Activated CD4-positive, alpha-beta T cell treated with anti-CD3 and anti-CD28 coated beads, Interleukin-2, amount 50 U/mL, for 16 hours (primary cell): ENCODE measurements at places on chromosomes 4 and X.

DNA sequence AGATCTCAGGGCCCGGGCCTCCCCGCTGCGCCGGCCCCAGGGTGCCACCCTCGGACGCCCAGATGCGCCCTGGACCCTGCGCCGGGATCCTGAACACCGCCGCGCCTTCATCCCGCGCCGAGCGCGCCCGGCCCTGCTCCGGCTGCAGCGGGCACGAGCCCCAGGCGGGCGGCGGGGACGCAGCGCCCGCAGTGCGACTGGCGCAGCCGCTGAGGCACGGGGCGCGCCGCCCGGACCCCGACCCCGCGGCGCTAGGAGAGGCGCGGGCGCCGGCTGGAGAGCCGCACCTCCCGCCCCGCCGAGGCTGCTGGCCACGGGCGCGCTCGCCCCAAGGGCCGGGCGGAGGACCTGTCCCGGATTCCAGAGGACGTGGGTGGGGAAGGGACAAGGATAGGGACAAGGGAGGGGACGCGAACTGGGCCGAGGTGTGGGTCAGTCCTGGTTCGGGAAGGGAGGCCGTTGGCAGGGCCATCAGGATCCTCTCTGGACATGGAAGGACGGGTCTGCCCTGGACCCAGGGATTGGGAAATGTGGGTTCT lies 1.1 kb downstream of the ZFYVE28 start:
- peak; percentile 10 for DNase-seq

- no peak for DNase-seq
Measured at GRCh38 chr4:1279253-1279652, 10.4 kb upstream of the MAEA start.

DNA sequence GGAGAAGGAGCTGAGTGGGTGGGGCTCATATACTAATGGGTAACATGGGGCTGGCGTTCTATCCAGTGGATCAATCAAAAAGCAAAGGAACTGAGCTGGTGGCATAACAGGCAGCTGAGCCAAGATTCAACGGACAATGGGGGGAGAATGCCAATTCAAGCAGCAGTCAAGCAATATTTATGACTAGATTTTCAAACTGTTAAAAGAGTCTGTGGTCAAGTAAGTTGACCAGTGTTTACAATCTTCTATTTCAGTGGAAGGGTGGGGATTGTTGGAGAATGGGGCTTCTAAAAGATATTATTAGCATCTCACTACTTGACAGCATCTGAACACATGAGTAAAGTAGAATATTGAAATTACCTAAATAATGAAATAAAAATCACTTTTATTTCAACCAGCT lies 64.9 kb upstream of the SCRG1 start:
- DNase-seq: no peak

DNA sequence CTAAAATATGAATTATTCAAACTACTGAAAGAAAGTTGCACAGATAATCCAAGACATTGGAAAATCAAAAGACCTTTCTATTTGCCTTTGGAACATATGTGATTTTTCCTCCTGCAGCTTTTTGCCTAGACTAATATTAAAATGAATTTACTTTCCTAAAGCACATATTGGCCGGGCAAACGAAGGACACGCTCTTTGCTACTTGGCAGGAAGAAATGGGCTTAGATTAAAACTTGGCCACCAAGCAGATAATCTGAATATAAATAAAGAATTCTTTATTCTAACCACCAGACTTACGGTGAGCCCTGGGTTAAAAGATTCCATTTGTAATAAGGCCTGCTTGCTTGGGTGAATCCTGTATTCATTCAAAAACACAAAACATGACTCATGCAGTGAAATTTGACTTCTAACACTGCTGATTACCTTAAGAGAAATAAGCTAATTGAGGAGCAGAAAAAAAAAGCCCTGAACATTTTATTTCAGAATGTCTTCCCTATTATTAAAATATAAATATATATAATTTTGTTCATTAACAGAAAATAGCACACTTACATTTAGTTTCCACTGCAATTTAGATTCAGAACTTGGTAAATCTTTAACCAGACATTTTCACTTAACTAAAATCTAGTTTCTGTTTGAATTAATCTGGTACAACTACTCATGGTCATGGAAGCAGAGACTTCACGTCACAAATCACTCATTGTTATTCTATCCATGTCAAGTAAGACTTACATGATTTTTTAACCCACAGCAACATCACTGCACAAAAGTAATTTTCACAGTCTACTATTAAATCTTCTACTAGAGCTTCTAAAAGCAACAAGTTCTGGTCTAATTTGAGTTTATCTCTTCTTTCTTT lies 116.1 kb upstream of the PLAC1 start:
- no peak for DNase-seq

DNA sequence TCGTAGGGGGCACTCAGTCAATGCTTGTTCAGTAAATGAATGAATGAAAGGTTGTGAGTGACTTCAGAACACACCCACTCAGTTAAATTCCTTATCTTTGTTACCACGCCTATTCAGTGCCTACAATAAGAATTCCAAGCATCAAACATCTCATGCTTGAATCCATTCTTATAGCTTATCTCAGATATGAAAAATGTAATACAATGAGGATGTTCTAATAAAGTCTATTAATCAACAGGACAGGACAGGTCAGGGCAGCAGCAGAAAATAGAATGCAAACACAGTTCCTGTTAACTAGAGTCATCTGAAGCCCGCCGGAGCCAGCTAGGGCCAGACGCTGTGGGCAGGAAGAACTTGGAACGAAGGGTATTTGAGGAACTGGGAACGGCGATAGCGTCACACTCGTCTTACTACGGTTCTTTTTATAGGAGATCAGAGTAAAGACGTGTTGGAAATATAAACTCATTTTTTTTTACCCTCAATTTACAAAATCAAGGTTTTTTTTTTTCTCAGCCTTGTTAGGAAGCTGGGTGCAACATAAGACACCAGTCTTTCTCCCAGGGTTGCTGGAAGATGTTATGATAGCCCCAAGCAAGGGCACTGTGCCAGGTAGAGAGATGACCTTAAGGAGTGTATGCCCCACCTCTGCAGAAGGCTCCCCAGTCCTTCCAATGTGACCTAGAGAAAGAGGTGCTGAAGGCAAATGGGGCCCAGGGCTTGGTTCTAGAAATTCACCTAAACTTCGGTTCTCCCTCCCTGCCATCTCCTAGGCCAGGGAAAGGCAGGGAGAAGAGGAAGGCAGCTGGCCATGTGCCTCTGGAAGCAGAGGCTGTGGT lies 48.3 kb downstream of the SEL1L3 start:
- DNase-seq: no peak

GRCh38 chr4:38359113-38359512 lies 304.9 kb upstream of the KLF3 start:
- DNase-seq: peak; percentile 69

GRCh38 chr4:108607079-108607815 lies 13.1 kb upstream of the RPL34 start:
- no peak for DNase-seq
